Astrocyte of the spinal cord (primary cell): ENCODE measurements at places on chromosomes 2 and 18.
A peak's percentile ranks its signal among the peaks of the same experiment; 100 is the strongest.

- peak; percentile 72 for DNase-seq
Observed at GRCh38 chr18:63848159-63848558, 39.3 kb upstream of the SERPINB2 start.

DNA sequence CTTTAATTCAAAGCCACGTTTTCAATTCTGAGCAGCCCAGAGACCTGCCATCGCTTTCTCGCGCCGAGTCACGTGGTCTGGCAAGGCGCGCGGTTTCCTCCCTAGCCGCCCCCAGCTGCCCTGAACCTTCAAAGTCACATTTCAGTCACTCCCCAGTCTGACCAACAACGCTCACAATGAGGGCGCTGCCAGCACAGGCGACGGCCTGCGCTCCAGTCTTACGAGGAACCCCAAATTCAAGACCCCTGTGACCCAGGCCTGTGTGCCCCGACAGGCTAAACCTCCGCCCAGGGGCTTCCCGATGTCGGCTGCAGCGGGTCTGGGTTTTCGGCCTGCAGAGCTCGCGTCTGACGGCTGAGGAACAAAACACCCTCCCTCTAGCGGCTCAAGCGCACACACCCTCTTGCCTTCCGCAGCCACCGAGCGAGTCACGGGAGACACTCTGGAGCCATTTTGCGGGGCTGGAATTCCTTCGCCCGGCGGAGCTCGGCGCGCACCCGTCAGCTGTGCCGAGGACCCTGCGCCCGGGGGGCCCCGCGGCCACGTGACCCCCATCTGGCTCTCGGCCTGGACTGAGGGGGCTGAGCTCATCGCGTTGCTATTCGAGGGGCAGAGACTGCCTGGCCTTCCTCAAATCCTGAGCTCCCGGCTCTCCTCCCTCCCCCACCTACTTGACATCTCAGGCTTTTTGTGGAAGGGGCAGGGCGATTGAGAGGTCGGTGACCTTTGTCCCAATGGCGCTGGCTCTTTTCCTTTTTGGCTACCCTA is 69.9 kb upstream of the ITGB6 start:
- peak; percentile 91 for DNase-seq

DNA sequence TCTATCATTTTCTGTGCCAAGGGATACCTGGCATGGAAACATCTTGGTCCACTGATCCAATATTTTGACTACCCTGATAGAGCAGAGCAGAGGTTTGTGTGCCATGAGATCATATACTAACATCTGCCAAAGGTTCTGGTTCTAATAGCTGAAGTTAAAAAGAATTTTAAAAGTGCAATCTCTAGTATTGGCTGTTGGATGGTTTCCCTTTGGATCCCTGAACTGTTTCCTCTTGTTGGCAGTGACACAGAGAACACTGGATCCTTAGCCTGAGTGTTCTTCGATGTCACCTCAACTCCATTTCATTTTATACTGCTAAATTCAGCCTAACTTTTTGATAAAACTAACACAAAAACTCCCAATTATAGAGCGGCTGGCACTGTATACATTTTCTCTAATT is 169.3 kb upstream of the FBXO11 start:
- no peak for DNase-seq

- no peak for DNase-seq
Observed at GRCh38 chr2:160565099-160565845, 71.7 kb upstream of the RBMS1 start.

- DNase-seq: no peak
Observed at GRCh38 chr2:201639205-201639604, 4.1 kb downstream of the TMEM237 start.

DNA sequence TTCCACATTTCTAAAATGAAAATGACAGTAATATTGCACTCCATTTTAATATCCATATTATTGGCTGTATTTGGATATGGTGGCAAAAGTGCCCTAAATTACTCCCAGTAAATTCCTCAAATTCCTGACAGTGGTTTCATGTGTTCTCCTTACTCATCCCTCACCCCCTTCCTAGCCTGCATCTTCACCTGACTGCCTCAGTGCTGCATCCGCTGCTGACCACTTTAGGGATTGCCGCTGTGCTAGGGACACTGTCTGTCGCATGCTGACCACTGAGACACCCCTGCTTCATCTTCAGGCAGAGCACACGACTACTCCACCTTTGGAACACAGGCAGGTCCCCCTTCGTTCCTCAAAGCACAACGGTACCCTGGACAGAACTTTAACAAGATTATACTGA is 32.6 kb downstream of the DSEL start:
- DNase-seq: no peak
